Nucleus accumbens (tissue), 56 donors: ENCODE measurements at places on chromosomes 1 and 21.
A peak's percentile ranks its signal among the peaks of the same experiment; 100 is the strongest.

- DNase-seq: no peak
Observed at GRCh38 chr1:18309552-18310155, 171.1 kb upstream of the KLHDC7A start.

- DNase-seq: no peak
Observed at GRCh38 chr1:183810121-183810520, 5.2 kb downstream of the RGL1 start.

GRCh38 chr1:246875041-246876026, 56.4 kb downstream of the AHCTF1 start:
- no peak for DNase-seq

- no peak for DNase-seq
Observed at GRCh38 chr1:26981146-26981846, 12.2 kb upstream of the TRNP1 start.

GRCh38 chr1:27153549-27153886, 1.4 kb downstream of the SLC9A1 start:
- no peak for DNase-seq

- no peak for DNase-seq
Observed at GRCh38 chr1:86926883-86927282, 12.4 kb downstream of the HS2ST1 start.

DNA sequence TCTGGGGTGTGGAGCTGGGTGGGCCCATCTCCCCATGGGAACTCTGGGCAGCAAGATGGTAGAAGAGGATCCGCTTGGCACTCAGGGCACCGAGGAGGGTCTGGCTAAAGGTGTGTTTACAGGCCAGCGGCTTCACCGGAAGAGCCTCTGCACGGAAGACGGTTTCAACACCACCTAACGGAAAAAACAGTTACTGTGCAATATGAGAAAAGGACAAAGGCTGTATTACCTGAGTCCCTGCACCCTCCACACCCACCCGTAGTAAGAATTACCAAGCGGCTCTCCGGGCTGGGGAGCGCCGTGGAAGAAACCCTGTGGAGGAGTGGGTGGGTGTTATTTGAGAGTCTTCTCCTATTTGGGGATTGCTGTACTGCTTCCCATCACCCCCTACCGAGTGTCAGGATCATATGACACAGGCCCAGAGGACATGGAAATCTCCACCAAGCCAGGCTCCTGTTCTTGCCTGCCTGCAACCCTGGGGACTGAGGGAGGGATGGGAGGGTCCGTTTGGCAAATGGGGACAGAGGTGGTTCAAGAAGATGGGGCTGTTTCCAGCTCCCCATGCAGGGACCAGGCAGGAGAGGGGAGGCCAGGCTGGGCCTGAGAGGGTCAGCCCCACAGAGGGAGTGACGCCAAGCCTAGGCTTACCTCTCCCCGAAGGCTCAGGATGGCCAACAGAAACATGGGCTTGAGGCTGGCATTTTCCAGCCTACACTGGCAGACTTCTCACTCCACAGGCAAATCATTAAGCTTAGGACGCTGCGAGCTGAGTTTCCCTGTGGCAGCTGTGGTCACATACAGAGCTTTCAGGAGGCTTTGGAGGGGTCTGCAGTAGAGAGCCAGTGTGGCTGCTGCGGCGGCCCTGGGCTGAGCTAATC, 203.5 kb upstream of the TMEM51 start:
- DNase-seq: no peak

DNA sequence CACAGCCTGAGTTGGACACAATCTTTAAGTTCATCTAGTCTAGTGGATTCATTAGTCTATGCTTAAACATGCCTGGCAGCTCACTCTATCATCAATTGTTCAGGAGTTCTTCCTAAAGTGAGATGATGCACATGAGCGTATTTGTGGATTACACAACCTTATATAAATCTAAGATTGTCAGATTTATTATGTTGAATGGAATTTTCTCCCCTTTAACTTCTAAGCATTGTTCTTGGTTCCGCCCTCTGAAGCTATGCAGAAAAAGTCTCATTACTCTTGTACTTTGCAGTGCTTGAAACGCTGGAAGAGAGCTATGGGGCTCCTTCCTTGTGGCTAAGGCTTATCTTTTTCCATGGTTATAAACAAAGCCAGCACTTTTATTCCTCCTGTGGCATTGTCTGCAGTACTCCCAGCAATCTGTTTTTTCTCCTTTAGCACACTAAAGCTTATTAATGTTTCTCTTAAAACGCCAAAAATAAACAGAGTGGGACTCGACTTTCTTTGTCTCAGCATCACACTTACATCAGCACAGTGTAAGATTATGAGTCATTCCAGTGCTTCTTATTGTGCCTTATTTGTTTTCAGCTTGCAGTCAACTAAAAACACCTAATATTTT, 316.8 kb upstream of the CAMK1G start:
- no peak for DNase-seq

DNA sequence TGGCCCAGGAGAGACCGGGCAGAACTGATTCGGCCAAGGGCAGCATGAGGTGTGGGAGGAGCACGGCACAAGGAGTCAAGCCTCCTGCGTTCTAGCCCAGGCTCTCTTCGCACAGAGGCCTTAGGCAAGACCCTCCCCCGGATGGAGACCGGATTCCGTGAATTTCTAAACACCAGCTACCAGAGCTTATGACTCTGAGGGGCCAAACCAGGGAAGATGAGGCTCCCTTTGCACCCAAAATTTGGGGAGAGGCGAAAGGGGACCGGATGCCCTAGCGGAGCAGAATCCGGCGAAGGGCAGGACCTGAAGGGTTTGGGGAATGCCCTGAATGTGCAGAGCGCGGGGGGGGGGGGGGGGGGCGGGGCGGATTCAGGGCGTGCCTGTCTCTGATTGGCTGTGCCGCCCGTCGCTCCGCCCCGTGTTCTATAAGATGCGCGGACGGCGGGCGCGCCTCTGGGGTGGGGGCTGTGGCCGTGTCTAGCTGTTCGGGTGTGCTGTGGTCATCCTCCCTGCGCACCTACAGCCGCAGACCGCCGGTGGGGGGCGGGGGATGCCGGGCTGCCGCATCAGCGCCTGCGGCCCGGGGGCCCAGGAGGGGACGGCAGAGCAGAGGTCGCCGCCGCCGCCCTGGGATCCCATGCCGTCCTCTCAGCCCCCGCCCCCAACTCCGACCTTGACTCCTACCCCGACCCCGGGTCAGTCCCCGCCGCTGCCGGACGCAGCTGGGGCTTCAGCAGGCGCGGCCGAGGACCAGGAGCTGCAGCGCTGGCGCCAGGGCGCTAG, at the start of gene TRNP1:
Gene TRNP1, plus strand, starts transcription at position 456 of the 783 bp plus-strand sequence. Its CDS starts 95 bp downstream, at position 551.
- DNase-seq: no peak

- DNase-seq: no peak
Observed at GRCh38 chr1:225572422-225572821, 80.5 kb downstream of the ENAH start.

DNA sequence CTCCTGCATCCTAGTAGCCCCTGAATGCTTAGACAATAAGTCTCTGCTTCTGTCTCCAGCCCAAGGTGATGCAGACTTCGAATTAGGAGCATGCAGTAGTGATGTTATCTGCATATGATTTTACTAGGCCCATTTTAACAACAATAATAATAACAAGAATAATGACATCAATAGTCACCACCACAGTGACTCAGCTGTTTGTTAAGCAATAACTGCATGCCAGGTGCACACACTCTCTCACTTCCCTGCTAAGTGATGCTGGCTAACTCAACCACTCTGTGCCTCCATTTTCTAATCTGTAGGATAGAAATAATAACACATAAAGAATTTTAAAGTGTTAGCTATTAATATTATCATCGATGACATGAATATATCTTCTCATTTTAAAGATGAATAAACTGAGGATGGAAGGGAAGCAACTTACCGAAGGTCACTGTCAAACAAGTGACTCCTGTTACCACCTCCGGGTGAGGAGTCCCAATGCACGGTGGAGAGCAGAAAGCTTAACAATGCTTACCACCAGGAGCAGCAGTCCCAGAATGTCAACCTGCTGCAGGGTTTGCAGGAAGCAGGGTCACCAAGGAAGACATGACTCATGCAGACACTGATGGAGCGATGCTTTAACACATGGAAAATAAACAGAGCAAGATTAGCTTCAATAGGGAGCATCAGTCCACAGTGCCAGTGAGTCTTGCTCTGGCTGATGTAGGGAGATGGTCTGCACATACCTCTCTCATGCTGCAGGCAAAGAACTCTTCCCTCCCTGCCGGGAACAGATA, 290.2 kb downstream of the SPATA17 start:
- DNase-seq: no peak

DNA sequence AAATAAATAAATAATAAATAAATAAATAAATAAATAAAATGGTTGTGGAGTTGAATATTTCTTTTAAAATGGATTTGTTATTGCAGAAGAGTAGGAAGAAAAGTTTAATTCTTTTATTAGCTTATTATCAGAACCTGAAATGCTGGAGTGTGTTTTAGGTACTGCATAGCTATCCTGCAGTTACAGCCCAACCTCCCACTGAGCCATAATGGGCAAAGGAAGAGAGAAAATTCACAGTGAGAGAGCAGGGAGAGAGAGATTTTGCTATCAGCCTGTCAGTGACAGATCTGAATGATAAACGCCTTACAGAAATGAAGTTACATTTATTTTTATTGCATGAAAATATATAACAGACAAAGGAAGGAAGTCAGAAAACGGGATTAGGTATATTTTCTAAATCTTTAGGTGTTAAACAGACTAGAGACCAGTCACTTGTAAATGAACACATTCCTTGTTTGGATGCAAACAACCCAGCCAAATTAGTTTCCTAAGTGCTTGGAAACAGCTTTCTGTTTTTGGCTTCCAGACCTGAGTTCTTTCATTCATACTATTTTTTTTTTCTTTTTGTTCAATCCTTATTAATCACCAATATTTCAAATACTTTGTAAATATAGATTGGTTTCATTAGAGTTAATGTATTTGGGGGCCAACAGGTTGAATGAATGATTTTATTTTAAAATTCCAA, 425.3 kb downstream of the USP25 start:
- DNase-seq: no peak

- no peak for DNase-seq
Observed at GRCh38 chr1:110554871-110555801, 36.2 kb upstream of the KCNA10 start.

- DNase-seq: no peak
Observed at GRCh38 chr1:206471415-206471801, 1.1 kb downstream of the IKBKE start.

- DNase-seq: peak; percentile 36
Observed at GRCh38 chr1:234478152-234478480, 863 bp downstream of the TARBP1 start.

- DNase-seq: no peak
Observed at GRCh38 chr1:116764466-116764898, 10.3 kb downstream of the CD2 start.

- DNase-seq: no peak
Observed at GRCh38 chr1:177286396-177286795, 115.6 kb downstream of the BRINP2 start.

GRCh38 chr1:16017461-16018303, at the start of gene HSPB7:
Gene HSPB7 (minus strand): TSS chr1:16018043. CDS start chr1:16017963, 80 bp downstream.
- DNase-seq: peak; percentile 23

GRCh38 chr1:151982300-151983005, 11.2 kb downstream of the S100A10 start:
- DNase-seq: no peak

DNA sequence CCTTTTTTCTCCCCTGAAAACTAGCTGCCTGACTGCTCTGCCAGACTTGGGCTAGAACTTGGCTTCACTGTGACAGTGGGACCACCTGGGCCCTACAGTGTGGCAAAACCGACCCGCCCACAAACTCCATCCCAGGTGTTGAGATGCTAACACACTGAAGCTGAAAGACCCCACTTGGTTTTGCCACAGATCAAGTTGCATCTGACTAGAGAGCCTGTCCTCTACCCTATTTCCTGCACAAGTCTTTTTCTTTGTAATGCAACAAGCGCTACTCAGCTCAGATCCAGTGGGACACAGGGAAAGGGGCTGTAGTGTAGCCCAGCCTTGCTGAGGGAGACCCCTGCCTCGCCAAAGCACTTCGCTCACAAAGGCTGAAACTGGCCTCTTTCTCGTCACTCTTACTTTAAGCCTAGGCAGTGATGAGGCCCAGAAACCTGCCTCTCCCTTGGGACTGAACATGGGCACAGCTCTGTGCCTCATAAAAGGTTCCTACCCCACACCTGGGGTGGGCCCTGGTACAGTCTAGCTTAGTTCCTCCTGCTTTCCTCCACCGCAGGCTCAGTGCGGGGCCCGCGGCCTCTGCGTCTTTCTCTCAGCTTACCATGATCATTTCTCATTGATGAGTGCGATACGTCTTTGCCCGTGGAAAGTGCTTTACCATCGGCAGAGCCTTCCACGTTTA, 9.7 kb downstream of the ALPL start:
- no peak for DNase-seq

DNA sequence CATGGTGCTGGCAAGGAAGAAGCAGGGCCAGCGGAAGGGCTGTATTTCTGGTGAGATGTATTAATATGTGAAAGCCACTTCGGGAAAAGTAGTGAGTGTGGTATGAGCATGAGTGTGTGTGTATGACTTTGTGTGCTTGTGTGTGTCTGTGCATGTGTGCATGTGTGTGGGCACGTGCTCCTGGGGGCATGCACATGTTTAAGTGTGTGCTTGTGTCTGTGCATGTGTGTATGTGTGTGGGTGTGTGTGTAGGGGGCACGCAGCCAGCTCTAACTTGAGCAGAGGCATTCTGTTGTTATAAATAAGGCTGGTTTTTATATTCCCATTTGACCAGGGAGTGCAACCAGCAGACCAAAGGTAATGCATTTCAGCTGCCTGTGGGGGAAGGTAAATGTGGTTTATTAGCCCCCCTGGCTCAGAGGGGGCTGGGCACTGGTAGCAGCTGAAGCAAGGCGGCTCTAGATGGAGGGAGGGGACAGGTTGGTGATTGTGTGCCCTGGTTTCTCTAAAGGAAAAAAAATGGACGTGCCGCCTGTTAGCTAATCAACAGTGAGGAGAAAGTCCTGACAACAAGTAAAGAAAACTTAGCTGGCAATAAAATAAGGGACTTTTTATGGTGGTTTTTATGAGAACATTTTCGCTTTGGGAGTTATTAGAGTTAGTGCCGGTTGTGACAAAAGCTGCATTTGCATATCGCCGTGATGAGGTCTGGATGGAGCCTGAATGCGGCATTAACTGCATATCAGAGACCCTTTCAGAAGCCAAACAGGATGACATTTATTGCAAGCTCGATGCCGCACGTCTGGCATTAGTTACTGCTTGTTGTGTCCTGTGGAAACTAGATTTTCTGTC, 180.1 kb downstream of the CAMTA1 start:
- DNase-seq: no peak

- DNase-seq: no peak
Observed at GRCh38 chr21:44962403-44962966, 22.7 kb downstream of the SLX9 start.

- DNase-seq: no peak
Observed at GRCh38 chr1:68346188-68346808, 103.5 kb downstream of the RPE65 start.

DNA sequence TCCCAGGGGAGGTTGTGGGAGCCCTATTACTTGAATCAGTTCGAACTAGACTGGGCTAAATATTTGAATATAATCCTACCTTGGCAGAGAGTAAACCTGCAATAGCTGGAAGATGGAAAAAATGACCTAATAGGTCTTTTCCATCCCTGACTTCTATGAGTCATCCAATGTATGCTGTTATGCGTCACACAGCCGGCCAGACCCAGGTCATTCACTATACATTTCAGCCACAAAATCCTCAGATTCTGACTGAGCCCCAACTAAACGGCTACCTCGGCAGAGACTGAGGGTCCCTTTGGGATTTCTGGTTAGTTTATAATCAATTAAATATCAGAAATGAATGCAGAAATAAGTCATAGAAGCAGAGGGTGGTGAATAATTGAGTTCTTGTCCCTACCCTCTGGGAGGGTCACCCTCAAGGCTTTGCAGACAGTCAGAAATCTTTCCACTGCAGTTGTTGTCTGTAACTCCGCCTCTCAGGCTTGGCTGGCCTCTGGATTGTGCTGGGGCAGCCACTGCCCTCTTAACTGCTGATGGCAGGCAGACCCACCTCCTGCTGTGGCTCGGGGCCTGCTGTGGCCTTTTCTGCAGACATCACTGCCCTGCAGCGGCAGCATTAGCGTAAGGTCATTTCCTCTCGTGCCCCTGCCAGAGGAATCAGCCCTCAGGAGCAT, 240.5 kb downstream of the TGFB2 start:
- DNase-seq: no peak
